Small intestine (tissue), 16 donors: ENCODE measurements at places on chromosomes 12 and 14.

DNA sequence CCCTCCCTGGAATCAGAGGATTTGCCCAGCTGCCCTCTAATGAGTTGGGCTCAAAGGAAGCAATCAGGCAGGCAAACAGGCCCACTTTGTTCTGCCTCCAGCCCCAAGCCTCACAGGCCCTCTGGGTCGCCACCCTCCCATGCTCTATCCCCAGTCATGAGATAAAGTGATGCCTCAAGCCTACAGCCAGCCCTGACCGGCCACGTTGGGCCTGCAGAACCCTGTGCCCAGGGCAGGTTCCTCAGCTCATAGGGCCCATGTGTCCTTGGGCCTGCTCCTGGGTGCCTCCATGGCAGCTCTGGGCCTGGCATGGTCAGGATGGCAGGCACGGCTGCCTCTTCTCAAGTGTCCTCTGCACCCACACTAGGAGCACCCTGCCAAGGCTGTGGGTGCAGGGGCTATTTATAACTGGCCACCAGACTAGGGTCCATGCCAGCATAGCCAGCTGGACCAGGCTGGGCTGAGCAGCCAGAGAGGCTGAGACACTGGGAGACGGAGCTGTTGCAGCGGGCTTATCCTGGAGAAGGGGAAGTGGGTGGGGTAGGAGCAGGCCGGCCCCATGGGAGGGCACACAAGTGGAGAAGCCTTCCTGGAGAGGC lies 20.2 kb downstream of the HDAC7 start:
- DNase-seq: no peak

DNA sequence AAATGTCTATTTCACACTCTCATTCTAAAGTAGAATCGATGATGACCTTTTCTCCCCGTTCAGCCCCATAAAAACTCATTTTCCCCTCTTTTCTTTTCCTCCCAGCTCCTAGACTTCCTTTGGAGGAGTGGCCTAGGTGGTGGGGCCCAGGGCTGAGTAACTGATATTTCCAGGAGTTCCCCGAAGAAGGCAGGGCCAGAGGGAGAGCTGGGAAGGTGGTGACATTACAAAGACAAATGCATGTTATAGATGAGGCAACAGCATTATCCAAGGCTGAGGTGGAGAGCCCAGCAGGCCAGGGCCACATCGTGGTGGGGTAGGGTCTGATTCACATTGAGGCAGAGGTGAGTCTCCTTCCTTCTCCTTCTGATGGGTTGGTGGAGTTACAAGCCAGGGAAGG lies 22.2 kb upstream of the HDAC7 start:
- DNase-seq: no peak

- no peak for DNase-seq
These were observed 6.8 kb upstream of the TESPA1 start for GRCh38 chr12:54991161-54991990.

DNA sequence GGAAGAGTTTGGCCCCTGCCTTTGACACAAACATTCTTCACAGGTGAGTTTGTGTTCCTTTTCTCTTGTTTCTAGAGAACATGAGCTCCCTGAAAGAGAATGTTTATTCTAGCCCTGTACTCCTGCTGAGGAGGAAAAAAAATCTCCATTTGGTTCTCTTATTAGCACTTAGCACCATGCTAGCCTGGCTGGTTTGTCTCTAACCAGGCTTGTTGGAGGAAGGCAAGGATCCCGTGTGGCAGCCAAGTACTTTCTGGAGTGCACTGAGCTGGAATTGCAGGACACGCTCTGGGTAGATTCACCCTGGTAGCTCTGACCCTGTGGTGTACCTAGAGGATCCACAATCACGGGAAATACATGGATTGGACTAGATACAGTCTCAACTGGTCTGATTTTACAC lies 41.9 kb downstream of the KCNA1 start:
- no peak for DNase-seq

- no peak for DNase-seq
These were observed 182.9 kb downstream of the EXOC5 start for GRCh38 chr14:57085801-57086200.

DNA sequence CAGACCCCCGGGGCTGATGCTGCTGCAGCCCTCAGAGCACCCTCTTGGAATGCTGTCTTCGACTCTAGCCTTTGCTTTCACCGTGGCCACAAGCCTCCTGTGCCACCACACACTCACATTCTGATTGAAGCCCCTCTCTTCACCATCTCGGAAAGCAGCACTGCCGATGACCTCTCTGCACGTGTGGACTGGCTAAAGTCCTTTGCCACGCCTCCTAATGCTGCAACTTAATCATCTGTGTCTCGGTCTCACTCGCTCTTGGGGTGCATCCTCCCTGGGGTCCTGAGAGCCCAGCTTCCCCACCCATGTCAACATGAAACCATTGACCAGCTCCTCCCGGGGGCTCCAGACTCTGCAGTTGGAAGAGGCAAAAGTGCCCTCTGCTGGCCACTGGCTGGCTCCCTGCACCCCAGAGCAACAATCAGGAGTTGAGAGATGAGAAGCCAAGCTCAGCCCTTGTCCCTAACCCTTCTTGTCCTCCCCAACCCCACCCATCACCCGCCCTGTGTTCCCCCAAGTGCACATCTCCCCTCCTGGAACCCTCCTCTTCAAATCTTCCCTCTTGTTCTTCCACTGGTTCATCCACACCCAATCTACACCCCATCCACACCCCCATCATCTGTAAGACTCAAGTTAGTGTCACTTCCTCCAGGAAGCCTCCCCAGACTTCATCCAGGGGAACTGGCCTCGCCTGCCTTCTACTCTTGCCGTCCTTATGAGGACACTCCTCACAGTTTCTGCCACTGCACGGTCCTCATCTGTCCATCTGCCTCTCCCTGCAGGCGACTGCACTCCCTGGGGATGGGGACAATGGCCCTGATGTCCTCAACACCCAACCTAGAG lies 23.6 kb upstream of the FAM181A start:
- peak; percentile 11 for DNase-seq

- DNase-seq: peak; percentile 57
These were observed 1.2 kb downstream of the PPTC7 start for GRCh38 chr12:110581931-110582275.

DNA sequence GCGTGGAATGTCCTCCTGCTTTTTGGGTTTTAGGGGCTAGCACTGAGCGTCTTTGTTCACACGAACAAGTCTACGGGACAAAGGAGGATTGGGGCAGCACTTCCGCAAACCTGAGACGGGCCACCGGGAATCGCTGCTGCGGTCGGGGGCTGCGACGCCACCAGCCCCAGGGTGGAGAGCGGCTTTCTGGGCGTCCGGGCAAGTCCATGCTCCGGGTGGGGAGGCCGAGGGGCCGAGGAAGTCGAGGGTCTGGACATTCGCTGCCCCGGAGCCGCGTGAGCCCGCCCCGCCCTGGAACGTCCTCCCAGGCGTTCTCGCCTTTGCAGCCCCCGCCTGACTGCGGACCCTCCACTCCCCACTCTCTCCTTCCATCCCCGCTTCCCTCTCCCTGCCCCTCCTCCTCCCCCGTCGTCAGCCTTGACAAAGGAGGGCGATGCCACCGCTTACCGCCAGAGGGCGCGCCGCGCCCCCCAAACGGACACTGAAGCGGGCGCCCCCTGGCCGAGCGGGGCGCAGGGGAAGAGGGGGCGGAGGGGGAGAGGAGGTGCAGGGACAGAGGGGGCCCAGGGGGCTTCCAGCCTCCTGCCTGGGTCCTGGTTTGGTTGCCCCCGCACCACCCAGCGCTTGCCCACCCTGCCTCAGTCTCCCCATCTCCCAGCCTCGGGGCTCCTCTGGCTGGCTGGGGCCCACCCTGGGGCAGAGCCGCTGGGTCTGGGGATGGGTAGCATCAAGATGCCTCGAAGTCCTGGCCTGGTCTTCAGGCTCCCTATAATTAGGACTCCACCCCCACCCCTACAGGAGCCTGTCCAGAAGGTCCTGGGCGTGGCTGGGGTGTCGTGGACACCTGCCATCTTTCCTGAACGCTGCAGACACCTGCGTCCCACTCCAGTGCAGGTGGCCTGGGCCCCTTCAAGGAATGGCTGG lies 39.1 kb upstream of the INF2 start:
- DNase-seq: peak; percentile 30

DNA sequence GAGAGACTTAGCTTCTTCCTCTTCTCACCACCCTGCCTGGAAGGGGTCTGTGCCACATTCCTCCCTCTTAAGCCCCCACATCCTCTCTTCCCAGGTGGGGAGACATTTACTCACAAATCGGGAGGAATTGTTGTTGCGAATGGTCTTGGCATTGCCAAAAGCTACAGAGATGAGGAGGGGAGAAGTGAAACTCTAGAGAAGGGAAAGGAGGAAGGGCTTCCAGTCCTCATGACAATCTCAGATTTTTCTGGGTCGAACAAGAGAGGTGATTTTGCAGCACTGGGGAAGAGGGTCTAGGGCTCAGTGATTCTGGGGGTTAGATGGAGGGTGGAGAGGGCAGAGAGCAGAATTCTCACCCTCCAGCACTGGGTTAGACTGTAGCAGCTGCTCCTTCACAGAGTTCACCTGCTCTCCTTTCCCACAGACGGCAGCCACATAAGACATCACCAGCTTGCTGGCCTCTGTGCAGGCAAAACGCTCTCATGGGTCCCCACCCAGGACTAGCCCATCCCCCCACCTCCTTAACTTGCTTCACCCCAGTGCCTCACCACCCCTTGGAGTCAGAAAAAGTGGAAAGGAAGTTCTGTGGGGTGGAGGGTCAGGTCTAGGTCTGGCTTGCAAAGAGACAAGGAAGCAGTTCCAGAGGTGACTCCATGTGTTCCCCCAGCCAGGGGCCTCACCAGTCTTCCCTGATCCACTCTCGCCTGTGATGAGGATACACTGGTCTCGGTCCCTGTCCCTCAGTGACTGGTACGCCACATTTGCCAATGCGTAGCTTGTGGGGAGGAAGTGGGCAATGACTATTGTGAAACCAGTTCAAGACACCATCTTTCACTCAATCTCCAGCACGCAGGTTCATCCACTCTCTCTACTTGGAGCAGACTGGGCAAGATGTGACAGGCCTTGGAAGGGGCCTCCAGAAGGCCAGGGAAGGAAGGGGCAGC lies 2.7 kb downstream of the MYO1A start:
- DNase-seq: no peak
